Activated T-cell treated with anti-CD3 and anti-CD28 coated beads for 24 hours (primary cell): ENCODE measurements at places on chromosomes 6 and 20.

DNA sequence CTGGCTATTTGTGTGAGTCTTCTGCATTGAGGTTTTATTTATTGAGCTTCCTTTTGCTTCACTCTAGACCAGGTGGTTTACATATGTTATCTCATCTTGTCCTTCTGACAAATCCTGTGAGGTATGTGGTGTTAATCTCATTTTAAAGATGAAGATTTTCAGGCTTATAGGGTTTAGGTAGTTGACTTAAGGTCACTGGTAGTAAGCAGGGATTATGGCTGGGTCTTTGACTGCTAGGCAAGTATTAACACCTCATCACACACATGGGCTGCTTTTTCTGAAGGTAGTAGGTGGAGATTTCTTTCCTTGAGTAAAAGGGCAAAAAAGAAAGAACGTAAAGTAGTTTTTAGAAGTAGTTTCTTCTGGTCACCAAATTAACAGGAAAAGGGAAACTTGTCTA, 72.6 kb downstream of the CDKAL1 start:
- no peak for DNase-seq

DNA sequence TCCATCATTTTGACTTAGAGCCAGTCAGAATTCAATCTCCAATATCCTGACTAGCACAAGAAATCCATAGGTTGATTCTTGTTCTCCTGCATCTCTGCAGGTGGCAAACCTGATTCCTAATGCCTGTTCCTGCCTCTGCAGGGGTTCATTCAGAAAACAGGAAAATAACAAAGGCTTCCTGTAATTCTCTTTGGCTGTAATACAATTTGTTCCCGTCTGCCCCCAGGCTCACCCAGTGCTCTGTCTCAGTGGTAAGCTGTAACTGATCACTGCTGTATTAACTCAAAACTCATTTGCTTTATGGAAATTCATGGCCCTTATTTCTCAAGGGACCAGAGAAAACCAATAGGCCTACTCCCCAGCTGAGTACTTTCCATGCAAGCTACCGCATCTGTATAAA, 88.6 kb downstream of the OPRM1 start:
- DNase-seq: no peak

- DNase-seq: no peak
Measured at GRCh38 chr20:24588725-24589340, 119.4 kb downstream of the SYNDIG1 start.

- no peak for DNase-seq
Measured at GRCh38 chr6:2964793-2965505, 6.4 kb downstream of the SERPINB6 start.

DNA sequence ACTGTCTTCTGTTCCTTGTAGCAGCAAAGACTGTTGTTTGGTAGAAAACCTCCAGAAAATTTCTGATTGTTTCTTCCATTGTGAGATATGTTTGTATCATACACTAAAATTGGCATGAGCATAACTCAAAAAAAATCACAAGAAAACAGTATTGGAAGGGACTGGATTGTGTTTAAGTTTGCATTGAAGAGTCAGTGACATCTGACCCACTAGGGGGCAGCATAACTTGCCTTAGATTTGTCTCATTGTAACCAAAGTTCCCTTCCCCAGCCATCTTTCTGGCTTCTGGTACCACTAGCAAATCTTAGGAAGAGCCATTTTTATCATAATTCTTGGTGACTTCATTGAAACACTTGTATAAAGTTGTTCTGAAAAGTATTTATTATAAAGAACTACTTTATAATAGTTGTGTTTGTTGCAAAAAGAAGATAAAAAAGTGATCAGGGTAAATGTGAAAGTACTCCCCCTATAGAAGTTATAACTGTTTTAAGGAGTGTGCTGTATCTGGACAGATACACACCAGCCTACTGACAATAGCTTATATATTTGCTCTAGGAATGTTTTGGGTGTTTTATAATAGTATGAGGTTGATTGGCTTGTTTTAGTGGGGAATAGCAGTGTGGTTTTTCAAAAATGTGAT, 7.7 kb downstream of the CSTF1 start:
- DNase-seq: peak; percentile 43

DNA sequence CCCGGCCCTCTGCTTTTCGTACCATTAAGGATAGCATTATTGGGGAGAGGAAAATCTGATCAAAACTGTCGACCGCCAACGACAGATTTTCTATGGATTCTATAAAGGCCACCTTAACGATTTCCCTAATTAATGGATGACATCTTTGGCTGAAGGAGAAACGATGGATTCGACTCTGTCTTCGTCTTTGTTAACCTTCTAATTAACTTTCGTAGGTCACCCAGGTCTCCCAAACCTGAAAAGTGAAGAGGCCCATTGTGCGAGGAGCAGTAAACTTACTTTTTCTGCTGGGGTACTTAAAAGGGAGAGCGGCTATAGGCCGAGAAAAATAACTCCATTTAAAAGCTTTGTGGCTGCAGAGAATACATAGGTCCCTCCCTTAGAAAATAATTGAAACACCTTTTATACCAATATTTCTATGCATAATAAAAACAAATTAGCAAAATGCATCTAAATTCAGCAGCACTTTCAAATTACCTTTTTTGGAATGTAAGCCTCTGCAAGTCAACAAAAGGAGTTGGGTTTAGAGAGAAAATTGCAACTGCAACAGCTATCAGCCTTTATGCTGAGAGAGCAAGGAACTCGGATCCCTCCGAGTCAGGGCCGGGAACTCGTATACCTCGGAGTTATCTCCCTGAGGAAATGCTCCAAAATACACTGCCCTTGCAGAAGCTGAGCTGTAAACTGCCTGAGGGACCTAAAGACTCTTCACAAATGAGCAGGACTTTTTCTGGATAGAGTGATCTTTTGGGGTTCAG, 31.4 kb upstream of the NR2E1 start:
- DNase-seq: no peak

- no peak for DNase-seq
Measured at GRCh38 chr6:144278659-144279314, 6.3 kb upstream of the UTRN start.

DNA sequence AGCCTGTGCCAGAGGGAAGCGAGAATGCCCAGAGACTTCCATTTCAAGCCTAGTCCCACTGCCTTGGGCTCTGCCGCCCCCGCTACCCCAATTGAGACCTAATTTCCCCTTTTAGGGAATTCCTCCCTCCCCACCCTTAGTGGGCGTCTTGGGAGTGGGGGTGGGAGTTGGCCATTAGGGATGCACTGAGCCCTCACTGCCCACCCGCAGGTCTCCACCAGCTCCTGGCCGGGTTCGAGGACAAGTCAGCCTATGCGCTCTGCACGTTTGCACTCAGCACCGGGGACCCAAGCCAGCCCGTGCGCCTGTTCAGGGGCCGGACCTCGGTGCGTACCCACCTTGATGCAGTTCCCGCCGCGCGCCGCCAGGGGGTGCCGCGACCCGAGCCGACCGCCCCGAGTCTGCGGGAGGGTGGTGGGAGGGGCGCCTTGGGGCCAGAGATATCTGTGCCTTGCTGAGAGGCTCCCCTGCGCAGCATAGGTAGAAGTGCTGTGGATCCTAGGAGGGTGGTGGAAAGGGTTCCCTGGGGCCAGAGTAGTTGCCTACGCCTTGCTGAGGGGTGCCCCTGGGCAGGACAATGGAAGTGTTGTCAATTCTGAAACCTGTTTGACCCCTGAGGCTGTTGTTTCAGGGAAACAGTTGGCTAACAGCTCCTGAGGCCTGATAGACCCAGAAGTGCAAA, 9.2 kb downstream of the ITPA start:
- peak; percentile 68 for DNase-seq

DNA sequence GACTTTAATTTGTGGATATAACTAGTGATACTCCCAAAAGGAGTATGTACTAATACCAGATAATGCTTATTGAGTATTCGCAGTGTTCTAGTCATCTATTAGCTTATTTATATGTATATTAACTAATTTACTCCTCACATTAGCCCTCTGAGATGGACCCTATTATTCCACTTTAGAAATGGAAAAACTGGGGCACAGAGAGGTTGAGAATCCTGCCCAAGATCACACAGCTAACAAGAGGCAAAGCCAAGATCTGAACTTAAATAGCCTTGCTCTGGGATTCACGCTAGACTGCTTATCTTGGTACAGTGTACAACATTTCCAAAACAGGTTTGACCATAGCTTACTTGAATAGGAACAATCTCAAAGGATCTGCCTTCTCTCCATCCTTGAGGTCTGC, 8.5 kb upstream of the SPO11 start:
- DNase-seq: no peak

DNA sequence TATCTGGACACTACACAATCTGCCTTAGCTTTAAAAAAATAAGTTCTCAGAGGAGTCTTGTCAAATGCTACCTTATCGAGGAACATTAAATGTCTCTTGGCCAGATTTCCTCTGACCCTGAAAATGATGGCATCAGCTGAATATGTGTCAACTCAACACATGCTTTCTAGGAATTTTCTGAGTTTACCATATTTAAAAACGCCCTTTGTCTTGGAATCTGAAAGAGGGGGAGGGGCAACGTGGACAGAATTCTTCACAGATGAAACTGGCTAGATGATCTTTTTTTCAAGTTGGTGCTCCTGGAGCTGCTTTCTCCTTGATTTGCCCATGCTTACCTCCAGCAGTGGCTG, 5.1 kb downstream of the SOX4 start:
- no peak for DNase-seq

DNA sequence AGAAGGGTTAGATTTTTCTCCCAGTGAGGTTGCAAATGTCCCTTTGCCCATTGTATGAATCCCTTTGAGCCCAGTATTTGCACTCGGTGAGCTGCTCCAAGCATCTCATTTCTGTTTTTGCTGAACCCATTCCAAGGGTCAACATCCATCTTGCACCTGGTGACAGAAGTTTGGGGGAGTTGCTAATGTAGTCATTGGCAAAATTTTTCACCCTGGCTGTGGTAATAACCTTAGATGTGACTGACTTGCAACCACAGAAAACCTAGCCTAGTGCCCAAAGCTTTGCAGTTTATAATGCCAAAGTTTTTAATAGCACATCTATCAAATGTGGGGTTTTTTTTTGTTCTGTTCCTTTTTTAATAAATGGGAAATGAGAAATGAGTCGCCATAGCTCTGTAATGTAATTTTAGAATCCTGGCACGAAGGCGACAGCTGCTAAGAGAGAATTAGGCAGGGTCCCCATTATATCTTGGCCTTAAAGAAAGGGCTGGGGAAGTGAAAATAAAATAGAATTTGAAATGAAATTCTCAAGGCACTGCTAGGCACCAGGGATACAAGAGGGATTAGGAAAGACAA, 682.8 kb downstream of the KIF16B start:
- no peak for DNase-seq

GRCh38 chr6:87701344-87701675, 723 bp downstream of the AKIRIN2 start:
- peak; percentile 12 for DNase-seq

GRCh38 chr6:169701311-169701953, 397 bp downstream of the WDR27 start:
- no peak for DNase-seq

DNA sequence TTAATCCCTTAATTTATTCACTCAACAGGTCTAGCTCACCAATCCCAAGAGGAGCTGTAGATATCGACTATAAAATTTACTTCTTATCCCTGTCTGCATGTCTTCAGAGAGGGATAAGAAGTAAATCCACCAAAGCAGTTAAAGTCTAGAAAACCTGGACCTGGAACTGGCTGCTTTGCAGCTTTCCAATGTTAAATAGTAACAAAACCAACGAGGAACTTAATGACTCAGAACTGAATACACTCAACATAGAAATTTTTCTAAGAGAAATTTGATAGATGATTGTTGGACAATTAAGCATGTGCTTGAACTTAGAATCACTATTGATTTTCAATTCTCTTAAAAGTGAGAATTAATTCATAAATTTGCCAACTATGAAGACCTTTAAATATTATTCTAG, 11.5 kb upstream of the TMEM244 start:
- no peak for DNase-seq

DNA sequence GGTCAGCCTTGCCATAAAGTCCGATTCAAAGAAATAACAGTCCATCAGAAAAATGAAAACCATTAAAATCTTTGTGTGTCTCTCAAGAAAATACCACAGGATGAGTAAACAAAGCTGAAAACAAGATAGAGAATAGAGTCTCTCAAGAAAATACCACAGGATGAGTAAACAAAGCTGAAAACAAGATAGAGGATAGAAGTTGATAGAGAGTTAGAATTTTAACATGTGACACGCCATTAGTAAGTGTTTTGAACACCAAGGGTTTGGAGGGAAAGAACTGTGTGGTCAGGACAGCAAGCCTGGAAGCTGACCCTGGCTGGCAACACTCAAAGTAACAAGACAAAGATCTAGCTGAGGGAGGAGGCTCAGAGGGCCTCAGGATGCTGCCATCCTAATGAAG, 43.9 kb upstream of the PRND start:
- no peak for DNase-seq

GRCh38 chr6:13065581-13065980, 262.8 kb downstream of the TBC1D7 start:
- no peak for DNase-seq

DNA sequence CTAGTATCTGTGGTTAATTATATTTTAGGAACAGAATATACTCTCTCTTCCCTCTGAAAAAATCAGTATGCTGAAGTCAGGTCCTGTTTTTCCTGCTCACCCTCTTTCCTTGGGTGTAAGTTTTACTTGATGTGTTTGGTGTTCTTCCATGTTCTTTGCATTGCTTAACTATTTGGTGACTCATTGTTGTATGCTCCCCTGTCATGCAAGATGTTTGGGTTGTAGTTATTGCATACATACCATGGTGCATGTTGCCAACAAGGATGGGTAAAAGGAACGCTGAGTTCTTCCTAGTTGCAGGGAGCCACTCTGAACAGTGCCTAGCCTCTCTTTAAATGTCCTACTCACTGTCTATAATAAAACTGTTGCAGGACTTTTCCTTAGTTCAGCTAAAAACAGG, 207.9 kb upstream of the LAMP5 start:
- no peak for DNase-seq

- DNase-seq: peak; percentile 69
Measured at GRCh38 chr6:42166444-42167141, 6.6 kb upstream of the GUCA1A start.

- no peak for DNase-seq
Measured at GRCh38 chr6:106628658-106629102, 618 bp downstream of the RTN4IP1 start.

- DNase-seq: no peak
Measured at GRCh38 chr6:18390476-18390875, 3.3 kb downstream of the RNF144B start.

DNA sequence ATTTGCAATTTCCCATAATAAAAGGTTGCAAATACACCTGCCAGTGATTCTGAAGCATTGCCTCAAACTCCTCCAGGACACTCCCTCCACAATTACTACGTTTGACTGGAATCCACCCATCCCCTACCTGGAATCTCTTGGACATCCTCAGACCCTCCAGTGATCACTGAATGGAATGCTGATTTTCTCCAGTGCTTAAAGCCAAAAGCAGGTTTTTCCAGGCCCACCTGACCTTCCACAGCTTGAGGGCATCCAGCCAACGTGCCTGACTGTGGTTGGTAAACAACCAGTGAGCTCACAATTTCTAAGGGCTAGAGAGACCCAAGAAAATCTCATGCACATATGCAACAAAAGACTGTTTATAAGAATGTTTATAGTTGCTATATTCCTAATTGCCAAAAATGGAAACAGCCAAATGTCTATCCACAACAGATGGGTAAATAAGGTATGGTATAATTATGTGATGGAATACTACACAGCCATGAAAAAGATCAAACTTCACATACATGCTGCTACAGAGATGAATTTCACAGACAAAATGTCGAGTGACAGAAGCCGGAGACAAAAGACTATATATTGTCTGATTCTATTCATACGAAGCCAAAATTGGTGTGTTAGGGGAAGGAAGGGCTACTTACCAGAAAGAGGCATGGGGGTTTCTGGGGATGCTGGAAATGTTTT, 147.1 kb upstream of the RREB1 start:
- no peak for DNase-seq

GRCh38 chr6:13762611-13763441, 51.2 kb upstream of the RANBP9 start:
- DNase-seq: peak; percentile 13

- DNase-seq: no peak
Measured at GRCh38 chr6:139251045-139251690, 40.6 kb downstream of the TXLNB start.
